A549 treated with Mapracorat at 1 μM for 4 hours (cell line): ENCODE measurements at places on chromosomes 6 and 20. TPM values are rescaled to one million over a fixed set of nuclear protein-coding genes. Genes with fewer than 3 reads are reported as not detected.

The CNR1 gene
- total RNA-seq, result 1.1 to 1.9 TPM (median 1.2 TPM) in 5 replicates

The CALHM4 gene
- total RNA-seq, result not detected in 5 replicates

The RBCK1 gene
- 100 to 142 TPM (median 138 TPM) in 5 replicates for total RNA-seq

The ADGRG6 gene
- 44.3 to 75.7 TPM (median 63.2 TPM) in 5 replicates for total RNA-seq

The ALDH8A1 gene
- total RNA-seq, result 0.07 to 0.25 TPM (median 0.16 TPM) in 5 replicates

The TAAR9 gene
- not detected in 5 replicates for total RNA-seq

The SLC13A3 gene
- total RNA-seq, result not detected in 5 replicates

The RIPPLY2 gene
- 0.13 to 0.99 TPM (median 0.31 TPM) in 4 of 5 replicates, not detected in the other for total RNA-seq

The MCHR2 gene
- total RNA-seq, result not detected in 5 replicates

The STMND1 gene
- total RNA-seq, result not detected in 5 replicates

The TBXT gene
- not detected in 5 replicates for total RNA-seq

The DAAM2 gene
- 0.04 to 0.24 TPM (median 0.13 TPM) in 5 replicates for total RNA-seq

The SLC24A3 gene
- total RNA-seq, result not detected in 5 replicates

The L3MBTL1 gene
- 0.67 to 1.9 TPM (median 1.1 TPM) in 5 replicates for total RNA-seq

The GGTLC1 gene
- total RNA-seq, result not detected in 5 replicates

The COL12A1 gene
- total RNA-seq, result 4.6 to 6.7 TPM (median 5.5 TPM) in 5 replicates

The TFAP2A gene
- total RNA-seq, result 9.6 to 11.4 TPM (median 10.8 TPM) in 5 replicates

The DST gene
- total RNA-seq, result 48.3 to 57.9 TPM (median 52.1 TPM) in 5 replicates
